ENCODE measurements at places on chromosomes 6 and 20.

- DNase-seq: no peak
Measured at GRCh38 chr6:129217701-129218100, 334.8 kb downstream of the LAMA2 start.

- DNase-seq: no peak
Measured at GRCh38 chr6:159577564-159577963, 115.5 kb downstream of the SOD2 start.

- no peak for DNase-seq
Measured at GRCh38 chr20:7195704-7196103, 428.2 kb downstream of the BMP2 start.

DNA sequence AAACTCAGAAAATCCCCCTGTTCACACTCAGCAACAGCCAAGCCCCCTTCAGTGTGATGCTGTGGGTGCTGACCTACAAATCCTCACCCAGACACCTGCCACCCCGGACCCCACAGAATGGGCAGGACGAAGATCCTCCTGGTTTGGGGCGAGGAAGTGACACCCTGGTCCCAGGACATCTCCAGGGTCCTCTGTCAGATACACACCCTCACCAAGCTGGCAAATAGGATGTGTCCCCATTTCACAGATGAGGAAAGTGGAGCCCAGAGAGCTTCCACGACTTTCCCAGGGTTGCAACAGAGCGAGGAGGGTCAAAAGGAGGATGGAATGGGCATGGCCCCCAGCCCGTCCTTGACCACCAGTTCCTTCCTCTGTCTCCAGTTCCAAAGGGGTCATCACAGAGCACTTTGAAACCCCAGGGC, 92.0 kb upstream of the AFDN start:
- DNase-seq: no peak

DNA sequence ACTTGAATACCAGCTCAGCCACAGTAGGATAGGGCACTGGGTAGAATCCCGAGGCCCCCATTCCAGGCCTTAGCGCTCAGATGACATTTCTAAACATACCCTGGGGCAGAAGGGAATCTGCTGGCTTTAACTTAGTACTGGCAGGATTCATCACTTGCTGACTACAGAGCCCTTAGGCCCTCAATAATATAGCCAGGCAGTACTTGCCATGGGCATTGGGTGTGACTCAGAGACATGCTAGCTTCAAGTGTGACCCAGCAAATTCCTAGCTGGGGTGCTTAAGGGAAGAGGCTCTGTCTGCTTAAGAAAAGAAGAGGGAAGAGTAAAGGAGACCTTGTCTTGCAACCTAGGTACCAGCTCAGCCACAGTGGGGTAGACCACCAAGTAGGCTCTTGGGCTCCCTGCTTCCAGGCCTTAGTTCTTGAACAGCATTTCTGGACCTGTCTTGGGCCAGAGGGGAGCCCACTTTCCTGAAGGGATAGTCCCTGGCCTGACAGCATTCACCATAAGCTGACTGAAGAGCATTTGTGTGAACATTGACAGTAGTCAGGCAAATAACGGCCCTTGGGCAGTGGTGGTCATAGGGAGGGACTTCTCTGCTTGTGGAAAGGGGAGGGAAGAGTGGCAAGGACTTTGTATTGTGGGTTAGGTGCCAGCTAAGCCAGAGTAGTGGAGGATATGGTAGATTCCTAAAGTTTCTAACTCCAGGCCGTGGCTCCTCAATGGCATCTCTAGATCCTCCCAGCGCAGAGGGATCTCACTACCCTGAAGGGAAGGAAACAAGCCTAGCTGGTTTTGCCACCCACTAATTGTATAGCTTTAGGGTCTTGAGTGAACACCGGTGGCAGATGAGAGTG, 48.5 kb upstream of the HACE1 start:
- DNase-seq: no peak

DNA sequence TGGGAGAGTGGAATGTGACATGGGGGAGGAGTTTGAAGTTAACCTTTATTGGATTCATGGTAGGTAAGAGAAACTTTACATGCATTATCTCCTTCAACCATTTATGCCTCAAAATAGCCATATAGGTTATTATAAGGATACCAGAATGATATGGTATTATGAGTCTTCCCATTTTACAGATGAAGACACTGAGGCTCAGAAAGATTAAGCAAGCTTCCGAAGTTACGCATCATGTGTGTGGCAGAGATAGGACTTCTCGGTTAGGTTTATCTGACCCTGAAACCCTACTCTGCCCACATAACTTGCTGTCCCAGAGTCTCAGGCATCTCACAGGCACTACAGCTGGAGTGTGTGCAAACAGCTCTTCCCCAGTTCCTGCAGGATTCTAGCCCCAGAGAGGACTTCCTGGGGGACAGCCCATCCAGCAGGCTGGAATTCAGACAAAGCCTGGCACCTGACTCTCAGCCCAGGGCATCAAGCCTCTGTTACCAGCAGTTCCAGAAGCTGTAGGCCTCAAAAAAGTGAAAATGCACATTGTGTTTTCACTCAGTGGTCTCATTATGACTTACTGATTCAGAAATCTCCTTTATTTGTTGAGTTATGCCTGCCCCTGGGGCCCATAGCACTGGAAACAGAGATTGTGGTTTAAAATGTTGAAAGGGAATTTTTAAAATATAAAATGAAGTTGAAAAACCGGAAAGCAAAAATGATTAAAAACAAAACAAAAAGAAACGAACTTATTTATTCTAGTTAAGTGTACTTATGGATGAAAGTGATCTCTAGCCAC, 512.8 kb upstream of the CHD6 start:
- DNase-seq: no peak

- DNase-seq: no peak
Measured at GRCh38 chr6:92906385-92906784, 513.0 kb downstream of the EPHA7 start.

DNA sequence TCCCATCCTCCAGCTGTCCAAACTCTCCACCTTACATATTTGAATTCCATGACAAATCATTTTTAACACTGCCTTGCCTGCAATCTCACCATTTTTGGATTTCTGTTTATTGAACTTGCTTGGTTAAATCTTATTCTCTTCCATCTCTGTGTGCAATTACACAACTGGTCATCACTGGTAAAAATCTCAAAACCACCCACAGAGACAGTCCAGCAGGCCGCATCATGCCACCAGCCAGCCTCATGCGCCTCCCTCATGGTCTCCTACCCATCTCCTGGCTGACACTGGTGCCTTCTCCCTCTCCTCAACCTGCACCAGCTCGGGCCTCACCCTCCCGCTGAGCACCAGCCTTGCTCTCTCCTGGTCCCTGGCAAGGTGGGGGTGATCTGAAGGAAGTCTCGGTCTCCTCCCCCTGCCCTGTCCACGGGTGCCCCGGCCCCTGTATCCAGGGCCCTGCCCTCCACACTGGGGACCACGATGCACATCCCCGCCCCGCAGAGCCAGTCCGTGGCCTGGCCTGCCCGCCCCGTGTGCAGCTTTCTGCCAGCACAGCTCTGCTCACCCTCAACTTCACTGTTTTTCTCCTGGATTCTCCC, 92.0 kb downstream of the THBS2 start:
- DNase-seq: no peak

DNA sequence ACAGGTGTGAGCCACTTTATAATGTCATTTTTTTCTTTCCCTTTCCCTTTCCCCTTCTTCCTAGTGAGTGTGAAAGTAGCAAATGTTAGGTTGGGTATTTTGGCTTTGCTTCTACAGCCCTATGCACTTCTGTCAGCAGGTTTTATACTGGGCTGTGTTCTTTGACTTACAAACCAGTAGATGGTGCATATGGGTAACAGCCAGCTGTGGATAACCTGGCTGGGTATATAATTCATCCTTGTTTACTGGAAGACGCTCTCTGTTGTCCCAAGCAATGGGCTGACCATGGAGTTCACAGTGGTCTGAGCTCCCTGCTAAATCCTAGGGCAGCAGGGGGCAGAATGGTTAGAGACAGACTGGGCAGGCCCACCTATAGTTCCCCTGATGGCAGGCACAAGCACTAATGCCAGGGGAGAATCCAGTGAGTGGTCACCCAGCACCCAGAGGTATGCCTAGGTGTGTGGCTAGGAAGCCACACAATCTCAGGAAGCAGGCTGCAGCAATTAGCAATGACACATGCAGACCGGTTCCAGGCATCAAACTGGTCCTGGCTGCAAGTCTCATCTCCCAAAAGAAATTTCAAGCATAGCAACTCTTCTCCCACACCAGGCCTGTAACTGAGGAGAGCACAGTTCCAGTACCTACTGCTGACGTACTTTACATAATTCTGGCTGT, 592.7 kb upstream of the MAN1A1 start:
- DNase-seq: no peak

- no peak for DNase-seq
Measured at GRCh38 chr6:131828080-131828479, 20.3 kb downstream of the ENPP1 start.

- no peak for DNase-seq
Measured at GRCh38 chr6:33156964-33157363, 35.3 kb downstream of the COL11A2 start.

DNA sequence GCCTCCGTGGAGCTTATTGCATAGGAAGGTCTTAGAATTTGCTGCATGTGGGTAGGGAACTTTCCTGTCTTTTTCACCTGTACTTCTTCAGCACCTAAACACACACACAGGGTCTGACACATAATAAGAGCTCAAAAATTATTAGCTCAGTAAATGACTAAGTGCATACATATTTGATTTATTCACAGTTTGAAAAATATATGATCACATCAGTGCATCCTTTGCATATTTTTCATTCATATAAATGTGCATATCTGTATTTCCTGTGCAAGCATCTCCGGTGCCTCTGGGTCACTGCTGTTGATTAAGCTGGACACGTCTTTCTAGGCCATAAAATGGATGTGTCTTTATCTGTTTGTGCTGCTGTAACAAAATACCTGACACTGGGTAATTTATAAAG, 234.7 kb downstream of the UST start:
- DNase-seq: no peak

- no peak for DNase-seq
Measured at GRCh38 chr6:168799067-168799466, 358.1 kb downstream of the SMOC2 start.

GRCh38 chr6:49565855-49566254, 15.4 kb downstream of the C6orf141 start:
- DNase-seq: no peak

- DNase-seq: no peak
Measured at GRCh38 chr6:110053395-110054240, 75.5 kb downstream of the GPR6 start.

DNA sequence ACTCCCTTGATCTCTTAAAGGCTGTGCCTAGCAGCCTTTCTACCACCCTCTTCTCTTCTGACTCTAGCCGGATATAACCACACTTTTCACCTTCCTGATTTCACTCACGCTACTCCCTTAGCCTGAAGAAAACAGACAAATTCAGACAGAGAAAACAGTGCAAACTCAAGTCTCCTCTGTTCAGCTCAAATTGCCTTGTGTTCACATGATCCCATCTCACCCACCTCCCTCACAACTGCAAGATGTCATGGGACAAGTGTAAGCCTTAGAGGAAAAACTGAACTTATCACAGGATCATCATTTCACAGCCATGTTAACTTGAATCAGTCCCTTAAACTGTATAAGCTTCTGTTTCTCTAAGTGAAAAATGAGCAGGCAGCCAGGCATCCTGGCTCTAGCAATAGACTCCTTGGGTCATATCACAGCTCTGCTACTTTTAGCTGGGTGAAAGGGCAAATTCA, 66.5 kb upstream of the TENT5A start:
- DNase-seq: no peak

- DNase-seq: no peak
Measured at GRCh38 chr6:163721435-163721834, 306.9 kb downstream of the QKI start.

DNA sequence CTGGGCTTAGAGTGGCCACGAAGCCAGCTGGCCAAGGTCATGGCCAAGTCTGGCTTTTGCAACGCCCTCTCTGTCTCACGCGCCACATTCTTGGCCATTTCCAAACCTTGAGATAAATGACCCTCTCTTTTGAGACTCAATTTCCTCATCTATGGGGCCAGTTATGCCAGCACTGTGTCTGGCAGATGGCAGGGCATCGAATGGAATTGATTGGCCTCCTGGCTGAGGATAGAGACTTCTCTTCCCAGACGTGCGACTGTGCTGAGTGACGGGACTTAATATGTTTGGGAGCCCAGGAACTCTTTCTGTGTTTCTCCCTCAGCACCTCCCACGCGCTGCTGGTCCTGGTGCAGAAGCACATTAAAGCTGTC, 7.6 kb downstream of the BPIFB2 start:
- DNase-seq: no peak

GRCh38 chr6:164695896-164696295, 613.5 kb downstream of the C6orf118 start:
- no peak for DNase-seq

- DNase-seq: no peak
Measured at GRCh38 chr20:6612606-6612923, 154.9 kb upstream of the BMP2 start.

DNA sequence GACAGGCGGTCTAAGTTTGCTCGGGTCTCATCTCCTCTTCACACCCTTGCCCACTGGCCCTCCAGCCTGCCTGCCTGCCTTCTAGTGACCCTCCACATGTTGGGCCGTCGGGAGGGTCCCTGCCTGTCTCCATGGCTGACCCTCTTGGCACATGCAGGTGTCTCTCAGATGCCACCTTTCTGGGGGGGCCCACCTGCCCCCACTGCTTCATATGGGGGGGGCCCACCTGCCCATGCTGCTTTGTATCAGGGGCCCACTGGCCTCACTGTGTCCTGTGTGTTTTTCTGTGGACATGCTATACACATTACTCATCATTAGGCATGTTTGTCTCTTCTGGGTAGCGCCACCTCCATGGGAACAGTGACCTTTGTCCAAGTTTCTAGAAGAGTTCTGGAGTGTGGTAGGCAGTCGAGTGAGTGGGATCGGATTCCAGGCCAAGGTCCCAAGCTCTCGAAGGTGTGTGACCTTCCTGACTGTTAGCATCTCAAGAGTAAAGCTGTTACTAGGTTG, 40.4 kb upstream of the KIF25 start:
- no peak for DNase-seq

DNA sequence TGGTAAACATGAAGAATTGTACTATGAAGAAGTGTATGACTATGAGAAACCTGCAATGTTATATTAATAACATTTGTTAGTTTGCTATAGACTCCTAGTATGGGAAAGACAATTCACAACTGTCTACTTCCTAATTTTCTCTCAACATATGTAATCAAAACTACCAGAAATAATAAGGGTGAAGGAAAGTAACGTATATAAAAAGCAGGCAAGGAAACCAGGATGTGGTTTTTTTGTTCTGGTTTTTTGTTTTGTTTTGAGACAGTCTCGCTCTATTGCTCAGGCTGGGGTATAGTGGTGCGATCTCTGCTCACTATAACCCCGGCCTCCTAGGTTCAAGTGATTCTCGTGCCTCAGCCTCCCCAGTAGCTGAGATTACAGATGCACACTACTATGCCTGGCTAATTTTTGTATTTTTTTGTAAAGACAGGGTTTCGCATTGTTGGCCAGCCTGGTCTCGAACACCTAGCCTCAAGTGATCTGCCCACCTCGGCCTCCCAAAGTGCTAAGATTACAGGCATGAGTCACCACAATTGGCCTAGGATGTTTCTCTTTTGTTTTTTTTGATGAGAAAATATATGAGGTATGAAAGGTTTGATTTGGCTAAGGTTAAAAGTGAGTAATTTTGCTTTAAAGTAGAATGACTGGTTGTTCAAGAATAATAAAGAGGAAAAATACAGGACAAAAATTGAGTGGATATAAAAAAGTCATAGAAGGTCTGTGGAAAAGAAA, 83.1 kb downstream of the PTCHD4 start:
- DNase-seq: no peak

- no peak for DNase-seq
Measured at GRCh38 chr20:46108435-46108841, 9.7 kb upstream of the CD40 start.
